SW 1271 (cell line): ENCODE measurements at places on chromosomes 1 and 21.

DNA sequence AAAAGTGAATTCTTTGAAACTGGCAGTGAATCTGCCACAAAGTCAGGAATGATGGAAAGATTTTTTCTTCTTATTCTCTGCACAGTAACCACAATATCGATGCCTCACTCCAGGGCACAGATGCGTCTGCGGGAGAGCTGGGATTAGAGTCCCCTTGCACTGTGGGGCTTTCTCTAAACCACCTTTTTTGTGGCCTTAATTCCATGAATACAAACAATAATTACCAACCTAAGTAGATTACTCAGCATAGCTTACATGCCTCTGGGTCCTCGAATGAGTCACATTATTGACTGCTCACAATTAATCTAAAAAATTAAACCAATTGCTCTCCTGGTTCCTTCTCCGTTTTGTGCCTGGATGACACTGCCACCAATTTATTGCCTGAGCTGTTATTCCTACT lies 125.8 kb downstream of the KAZN start:
- DNase-seq, result no peak

- peak; percentile 92 for DNase-seq
These were observed 54.7 kb upstream of the IFFO2 start for GRCh38 chr1:19010995-19011844.

GRCh38 chr1:245654460-245655050 lies 499.8 kb downstream of the KIF26B start:
- no peak for DNase-seq

DNA sequence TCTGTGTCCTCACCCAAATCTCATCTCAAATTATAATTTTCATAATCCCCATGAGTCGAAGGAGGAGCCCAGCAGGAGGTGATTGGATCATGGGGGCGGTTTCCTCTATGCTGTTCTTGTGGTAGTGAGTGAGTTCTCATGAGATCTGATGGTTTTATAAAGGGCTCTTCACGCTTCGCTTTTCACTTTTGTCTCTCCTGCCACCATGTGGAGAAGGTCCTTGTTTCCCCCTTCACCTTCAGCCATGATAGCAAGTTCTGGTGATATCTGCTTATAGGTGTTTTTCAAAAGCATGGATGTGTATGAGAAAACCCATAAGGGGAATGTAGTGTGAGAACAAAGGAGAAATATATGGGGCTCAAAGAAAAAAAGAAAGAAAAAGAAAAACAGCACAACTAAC lies 405.9 kb upstream of the RGS18 start:
- no peak for DNase-seq

- peak; percentile 17 for DNase-seq
These were observed 12.8 kb upstream of the IFI44L start for GRCh38 chr1:78607334-78607927.

DNA sequence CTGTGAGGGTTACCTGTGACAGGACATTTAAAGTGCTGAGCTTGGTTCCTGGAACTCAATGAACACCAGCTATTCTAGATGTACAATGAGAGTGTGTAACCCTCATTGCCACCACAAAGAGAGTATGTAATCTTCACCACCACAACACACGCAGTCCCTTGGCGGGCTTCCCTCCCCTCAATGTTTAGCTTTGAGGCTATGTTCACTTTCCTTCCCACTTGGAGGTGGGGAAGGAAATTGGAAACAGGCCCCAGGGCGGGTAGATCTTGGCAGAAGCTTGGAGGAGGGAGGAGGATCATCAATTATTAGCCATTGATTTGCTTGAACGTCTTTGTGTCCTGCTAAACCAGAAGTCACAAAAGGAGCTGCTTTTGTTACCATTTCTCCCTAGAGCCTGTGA lies 8.3 kb upstream of the COL16A1 start:
- DNase-seq, result no peak

DNA sequence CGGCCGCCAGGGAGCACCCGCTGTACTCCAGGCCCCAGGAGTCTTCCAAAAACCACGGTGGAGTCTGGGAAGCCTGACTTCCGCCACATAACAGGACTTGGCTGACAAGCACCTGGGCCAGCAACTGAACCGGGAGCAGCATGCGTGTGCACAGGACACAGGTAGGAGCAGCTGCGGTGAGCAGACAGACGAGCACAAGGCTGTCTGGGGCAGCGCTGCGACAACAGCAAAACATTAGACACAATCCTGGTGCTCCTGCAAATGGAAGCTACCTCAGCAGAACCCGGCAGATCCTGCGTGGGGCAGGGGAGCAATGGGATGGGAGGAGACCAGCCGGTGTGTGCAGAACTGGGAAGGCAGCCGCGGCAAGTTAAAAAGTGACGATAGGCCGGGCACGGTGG lies 80.4 kb downstream of the NPHP4 start:
- DNase-seq, result no peak

GRCh38 chr1:58154256-58154655 lies 392.3 kb downstream of the OMA1 start:
- DNase-seq, result no peak

DNA sequence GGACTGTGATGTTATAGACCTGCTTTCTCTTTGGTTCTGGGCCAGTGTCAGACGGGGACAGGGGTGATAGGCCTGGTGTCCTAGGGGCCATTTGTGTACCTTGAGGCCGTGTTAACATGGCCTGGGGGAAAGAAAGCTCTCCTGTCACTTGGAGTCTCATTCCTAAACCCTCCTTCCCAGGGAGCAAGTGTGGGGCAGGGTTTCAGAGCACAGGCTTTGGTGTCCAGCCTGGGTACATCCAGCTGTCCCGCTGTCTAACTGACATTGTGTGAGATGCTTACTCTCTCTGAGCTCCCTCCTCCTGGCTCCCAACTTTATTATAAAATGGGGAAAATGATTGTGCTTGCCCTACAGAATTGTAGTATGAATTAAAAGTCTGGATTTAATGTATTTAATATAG lies 32.6 kb upstream of the EPHA8 start:
- DNase-seq, result no peak

DNA sequence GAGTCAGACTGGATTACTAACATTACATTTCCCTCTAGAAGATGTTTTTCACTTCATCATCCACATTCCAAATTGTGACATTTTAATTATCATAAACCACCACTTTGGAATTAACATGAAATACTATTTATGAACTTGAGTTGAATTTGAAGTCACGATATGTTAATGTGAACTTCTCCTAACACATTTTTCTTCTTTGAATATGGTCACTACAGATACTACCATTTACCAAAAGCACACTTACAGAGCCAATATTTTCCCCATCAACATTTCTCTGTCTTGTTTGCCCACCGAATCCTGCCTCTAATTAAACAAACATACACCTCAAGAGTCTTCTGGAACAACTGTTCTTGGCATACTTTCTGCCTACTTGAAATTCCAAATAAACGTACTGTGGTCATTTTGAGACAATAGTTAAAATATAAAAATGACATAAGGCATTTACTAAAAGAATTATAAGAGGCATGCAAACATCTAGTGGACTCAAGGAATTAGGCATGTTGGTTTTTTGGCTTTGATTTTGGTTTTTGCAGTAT lies 177.4 kb downstream of the AKT3 start:
- no peak for DNase-seq

- no peak for DNase-seq
These were observed 688.8 kb downstream of the PLA2G4A start for GRCh38 chr1:187517546-187517945.

DNA sequence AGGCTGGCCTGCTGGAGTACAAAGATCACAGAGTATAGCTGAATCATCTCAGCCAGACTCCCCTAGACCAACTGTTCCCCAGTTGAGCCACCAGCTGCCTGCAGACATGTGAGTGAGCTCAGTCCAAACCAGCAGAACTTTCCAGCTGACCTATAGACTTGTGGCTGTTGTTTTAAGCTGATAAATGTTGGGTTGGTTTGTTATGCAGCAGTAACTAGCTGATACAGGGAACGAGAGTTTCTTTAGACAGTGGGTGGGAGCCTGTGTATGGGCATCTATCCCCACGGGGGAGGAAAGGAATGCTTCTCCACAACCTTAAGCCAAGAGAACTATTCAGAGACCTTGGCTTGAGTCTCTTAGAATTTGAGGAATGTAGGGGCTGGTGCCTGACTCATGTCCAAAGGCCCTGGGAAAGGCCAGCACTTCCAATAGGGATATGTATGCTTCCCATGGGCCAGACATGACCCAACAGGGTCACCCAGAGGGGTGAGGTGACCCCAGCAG lies 30.1 kb downstream of the SLC1A7 start:
- no peak for DNase-seq

- DNase-seq, result no peak
These were observed 2.8 kb upstream of the KCNA3 start for GRCh38 chr1:110677526-110677925.

DNA sequence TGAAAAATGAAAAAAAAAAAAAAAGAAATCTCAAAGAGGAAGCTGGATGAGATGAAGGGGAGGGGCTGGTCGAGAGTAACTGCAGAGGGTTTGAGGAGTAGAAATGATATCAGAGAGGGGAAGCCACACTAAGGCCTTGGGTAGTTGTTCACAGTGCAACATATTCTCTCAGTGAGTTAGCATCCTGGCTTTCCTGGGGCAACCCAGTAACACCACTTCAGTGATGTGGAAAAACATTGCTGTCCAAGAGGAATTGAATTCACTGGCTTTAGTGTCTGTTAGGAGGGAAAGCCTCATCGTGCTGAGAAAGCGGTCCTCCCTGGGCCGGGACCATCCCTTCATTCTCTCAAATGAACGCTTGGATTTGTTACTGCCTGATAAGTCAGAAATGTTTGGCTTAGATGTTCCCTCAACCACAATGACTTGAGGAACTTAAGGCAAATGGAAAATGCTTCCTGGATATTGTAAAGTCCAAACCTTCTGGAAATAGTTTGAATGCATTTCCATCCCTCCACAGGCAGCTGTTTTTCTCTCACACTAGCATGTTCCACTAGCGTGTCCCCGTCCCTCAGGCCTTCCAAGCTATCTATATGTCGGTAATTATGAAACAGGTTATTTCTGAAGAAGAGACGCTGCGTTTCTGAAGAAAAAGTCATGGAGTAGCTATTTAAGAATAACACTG lies 12.2 kb downstream of the TGFB2 start:
- DNase-seq, result no peak

GRCh38 chr1:235766794-235767285 lies 99.9 kb downstream of the LYST start:
- DNase-seq, result no peak

DNA sequence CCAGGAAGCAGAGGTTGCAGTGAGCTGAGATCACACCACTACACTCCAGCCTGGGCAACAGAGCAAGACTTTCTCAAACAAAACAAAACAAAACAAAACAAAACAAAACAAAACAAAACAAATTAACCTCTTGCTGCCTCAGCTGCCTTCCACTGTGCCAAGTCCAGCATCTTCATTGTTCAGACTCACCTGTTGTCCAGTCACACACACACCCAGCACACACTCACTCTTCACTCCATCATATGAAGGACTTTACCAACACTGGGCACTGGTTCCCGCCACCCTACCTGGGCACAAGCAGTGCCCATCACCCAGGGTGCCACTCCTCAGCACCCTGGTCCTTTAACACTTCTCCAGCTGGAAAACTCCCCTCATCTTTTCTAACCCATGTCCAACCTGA lies 14.6 kb downstream of the PYCR2 start:
- DNase-seq, result no peak

DNA sequence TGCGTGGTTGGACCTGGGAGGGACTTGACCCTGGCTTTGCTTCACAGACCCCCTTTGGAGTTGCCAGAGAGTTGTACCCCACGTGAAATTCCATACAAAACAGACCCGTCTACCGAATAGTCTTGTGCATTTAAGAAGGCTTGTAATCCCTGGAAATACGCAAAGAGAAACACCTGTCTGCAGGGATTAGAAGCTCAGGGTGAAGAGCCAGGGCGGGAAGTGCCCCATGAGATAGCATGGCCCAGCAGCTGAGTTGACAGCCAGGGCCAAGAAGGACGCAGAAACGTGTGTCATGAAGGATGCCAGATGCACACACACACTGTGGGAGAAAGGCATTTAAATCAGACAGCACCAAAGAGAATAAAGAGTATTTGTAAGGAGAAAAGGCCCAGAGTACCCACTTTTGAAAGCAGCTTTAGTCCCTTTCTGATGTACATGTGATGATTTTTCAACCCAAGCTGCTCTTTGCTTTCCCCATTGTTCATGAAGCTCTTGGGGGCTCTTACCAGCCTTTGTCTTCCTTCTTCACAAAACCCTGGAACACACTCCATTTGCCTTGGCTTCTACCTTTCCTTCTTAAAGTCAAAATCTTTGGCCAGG lies 46.6 kb downstream of the PCP4 start:
- no peak for DNase-seq

GRCh38 chr1:52551507-52552235 lies 1.2 kb downstream of the TUT4 start:
- no peak for DNase-seq

DNA sequence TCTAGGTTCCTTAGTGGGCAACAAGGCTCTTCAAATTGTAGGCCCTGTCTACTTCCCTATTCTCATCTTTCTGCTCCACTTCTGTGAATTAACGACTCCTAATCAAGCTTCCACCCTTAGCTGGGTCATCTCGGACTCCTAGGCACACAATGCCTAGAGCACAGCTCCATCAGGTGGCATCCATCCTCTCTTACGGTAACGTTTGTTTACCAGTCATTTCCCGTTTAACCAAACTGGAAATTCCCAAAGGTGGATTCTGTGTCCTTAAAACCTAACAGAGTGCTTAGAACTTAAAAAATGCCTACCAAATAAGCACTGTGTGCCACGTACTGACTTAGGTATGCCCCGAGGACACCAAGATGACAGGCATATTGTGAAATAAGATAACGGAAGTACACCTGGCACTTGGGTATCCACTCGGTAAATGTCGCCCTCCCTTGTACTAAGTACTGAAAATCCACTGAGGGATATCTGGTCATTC lies 1.5 kb downstream of the PARP1 start:
- DNase-seq, result no peak

DNA sequence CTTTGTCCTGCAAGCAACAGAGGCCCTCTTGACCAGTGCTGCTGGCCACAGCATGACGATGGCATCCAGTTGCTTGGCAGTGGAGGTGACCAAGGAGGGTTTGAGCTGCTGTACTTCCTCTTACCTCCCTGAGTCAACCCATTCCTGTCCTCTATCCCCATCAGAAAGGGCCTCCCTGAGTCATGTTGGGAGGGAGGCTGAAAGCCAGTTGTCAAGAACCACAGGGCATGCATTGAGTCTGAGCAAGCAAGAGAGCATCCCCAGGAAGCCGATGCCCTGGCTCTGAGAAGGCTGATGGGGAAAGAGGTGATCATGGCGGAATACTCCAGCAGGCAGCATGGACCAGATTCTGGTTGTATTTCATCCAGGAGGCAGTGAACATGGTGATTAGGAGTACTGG lies 69.6 kb downstream of the LACTBL1 start:
- no peak for DNase-seq

DNA sequence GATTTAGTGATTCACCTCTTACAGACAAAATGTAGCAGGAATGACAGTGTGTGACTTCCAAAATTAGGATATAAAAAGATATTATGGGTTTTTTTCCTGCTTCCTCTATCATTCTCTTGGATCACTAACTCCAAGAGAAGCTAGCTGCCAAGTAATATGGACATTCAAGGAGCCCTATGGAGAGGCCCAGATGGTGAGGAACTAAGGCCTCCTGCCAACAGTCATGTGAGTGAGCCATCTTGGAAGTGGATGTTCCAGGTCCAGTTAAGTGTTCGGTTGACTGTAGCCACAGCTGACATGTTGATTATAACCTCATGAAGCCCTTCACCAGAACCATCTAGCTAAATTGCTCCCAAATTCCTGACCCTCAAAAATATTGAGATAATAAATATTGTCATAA lies 38.8 kb downstream of the CD160 start:
- no peak for DNase-seq
